ACHN (cell line): ENCODE measurements at places on chromosomes 4 and X.
A peak's percentile ranks its signal among the peaks of the same experiment; 100 is the strongest.

GRCh38 chr4:70187216-70187615 lies 8.3 kb upstream of the ODAM start:
- DNase-seq, result no peak

DNA sequence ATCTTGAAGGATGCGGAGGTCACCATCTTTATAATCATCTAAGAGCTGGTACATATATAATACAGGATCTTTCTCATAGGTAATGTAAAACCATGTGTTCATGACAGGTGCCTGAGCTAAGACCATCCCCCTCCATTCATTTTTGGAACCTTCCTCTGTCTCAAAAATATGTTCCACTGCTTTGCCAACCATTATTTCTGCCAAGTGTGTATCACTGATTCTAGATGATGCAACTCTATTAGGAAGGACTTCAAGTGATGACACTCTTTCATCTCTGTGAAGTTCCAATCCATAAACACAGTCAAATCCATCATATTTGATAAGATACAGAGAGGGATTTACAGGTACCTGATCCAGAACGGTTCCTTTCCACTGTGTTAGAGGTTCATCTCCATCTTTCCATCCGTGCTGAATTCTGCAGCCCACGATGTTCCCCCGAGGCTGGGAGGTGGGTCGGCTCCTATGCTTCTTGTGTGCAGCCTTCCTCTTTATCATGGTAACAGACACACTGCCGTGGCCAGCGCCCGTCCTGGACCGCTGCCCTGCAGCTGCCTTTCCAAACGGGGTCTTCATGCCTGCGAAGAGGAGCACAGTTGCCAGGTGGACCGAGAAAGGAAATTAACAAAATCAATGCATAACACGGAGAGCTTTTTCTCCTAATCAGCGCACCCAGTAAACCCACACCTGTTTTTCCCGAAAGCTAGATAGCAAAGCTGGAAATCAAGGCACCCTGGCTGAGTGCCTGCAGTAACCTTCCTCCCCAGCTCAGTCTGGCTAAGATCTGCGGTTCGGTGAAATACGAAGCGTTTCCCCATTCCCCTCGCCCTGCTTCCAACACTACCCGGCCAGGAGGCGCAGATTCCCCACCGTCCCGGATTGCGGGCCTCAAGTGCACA lies 718 bp downstream of the SPIN3 start:
- no peak for DNase-seq

DNA sequence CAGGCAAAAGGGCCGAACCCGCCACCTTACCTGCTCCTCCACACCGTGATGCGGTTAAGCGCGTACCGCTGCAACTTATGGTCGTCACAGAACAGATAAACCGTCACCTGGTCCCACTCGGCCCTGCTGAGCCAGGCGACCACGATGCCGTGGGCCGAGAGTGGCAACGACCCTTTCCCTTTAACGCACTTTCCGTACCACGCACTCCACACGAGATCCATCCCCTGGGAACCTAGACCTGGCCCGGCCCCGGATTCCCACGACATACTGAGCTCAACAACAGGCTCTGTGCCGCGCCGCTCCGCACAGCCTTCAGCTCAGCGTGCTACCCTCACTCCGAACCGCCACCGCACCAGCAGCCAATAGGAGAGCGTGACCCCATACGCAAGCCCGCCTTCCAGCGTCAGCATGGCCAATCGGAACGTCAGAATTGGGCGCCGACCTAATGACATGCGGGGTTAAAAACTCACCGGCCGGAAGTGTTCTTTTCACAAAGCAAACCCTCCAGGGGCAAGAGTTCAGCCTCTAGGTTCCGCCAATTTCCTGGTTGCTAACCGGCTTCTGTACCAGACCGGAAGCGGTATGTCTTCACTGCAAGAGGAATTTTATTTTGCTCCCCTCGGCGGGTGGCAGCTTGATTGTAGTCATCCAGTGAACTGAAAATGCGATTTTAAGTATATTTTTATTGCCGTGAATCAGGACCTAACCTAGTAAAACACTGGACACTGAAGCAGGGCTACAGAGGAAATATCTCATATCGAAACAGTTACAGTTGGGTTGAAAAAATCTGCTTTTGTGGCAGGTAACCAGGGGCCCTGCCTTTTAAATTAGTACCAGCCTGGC lies at the start of gene LAS1L:
Gene LAS1L (minus strand): TSS at position 338 of the 843 bp plus-strand sequence. CDS start 72 bp downstream, at position 266.
- DNase-seq, result peak; percentile 88

DNA sequence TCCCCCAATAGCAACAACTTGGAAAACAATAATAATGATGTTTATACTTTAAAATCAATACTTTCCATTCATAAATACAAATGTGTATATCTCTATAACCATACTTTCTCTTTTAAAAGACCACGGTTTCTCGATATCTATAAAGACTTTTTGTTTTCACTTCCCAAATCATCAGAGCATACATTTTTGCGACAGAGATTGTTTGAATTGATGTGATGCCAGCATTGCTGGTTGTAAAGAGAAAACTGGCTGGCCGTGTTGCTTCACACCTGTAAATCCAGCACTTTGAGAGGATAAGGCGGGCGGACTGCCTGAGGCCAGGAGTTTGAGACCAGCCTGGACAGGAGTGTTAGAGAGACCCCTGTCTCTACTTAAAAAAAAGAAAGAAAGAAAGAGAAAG lies 77.6 kb upstream of the ZNF518B start:
- no peak for DNase-seq

DNA sequence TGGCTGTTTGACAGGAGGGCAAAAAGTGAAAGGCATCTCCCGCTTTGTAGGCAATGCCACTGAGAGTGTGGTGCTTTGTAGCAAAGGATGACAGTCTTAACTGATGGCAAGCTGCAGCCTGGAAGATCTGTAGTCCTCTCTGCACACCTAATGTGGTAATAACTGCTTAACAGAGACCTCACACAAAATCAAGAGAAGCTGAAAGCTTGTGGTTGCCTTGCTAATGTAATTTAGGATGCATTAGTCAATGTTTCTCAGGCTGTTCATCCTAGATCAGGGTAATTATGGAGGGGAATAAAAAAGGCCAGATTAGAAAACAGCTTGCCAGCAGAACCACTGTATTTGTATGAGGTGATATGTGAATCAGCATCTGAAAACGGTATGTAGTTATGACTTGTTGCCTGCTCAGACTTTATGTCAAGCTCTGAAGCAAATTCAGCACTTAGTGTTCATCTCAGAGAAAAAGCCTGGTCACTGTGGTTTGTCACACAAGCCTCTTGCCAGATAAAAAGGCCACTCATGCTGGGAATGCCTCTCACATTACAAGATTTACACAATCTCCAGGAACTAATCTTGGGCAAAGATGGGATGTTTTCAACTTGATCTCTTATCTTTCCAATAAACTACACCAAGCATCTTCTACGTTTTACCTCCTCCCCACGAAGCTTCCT lies 130.8 kb downstream of the ENOX2 start:
- no peak for DNase-seq

DNA sequence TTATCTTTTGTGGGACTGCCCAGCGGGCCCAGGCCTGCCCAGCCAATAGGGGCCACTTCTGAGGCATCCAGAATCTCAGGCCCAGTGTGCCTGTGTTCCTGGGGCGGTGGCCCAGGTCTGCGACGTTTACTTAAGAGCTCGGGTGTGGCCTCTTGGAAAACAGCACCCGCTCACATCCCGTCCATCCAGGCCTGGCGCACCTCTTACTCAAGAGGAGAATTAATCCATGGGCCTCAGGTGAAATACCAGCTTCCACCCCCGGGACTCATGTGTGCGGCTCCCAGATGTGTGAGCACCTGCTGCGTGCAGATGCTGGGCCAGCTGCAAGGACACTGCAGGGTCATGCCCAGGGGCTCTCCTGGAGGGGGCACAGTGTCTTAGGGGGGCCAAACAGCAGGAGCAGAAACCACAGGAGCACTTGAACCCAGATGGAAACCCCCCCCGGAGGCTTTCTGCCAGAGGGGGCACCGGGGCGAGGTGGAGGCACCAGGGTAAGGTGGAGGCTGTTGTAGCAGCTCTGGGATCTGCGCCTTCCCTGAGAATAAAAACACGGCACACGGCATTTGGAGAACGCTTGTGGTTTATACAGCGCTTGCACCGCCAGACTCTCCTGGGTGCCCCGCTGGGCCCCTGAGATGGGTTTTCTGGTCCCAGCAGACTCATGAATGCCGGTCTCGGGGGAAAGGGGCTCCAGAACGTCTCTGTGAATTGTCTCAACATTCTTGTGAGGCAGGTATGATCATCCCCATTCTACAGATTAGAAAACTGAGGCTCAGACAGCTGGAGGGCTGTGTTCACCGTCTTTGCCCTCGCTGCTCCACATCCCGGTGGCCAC lies 2.8 kb downstream of the PSAPL1 start:
- no peak for DNase-seq

- peak; percentile 55 for DNase-seq
Measured at GRCh38 chr4:6019316-6020263, 1.4 kb upstream of the C4orf50 start.

DNA sequence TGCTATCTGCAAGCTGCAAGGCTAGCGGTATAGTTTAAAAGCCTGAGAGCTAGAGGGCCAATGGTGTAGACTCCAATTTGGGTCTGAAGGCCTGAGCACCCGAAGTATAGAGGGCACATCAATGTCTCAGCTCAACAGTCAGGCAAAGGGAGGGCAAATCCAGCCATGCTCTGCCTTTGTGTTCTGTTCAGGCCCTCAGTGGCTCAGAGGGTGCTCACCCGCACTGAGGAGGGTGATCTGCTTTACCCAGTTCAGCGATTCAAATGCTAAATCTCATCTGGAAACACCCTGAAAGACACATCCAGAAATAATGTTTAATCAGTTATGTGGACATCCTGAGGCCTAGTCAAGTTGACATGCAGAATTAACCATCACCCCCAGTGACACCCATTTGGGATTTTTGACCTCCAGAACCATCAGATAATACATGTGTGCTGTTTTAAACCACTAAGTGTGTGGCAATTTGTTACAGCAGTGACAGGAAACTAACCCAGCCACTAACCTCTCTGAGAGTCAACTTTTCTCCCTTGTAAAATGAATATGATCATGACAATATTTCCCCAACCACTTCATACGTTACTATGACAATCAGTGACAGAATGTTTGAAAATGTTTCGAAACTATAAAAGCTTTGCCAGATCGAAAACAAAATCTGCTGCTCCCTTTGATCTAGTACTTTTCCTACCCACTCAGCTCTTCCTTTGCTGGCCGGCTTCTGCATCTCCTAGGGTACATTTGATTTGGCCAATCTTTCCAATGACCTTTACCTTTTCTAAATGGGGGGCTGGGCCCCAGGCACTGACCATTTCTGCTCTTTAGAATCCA lies 8.4 kb upstream of the TBL1X start:
- no peak for DNase-seq

DNA sequence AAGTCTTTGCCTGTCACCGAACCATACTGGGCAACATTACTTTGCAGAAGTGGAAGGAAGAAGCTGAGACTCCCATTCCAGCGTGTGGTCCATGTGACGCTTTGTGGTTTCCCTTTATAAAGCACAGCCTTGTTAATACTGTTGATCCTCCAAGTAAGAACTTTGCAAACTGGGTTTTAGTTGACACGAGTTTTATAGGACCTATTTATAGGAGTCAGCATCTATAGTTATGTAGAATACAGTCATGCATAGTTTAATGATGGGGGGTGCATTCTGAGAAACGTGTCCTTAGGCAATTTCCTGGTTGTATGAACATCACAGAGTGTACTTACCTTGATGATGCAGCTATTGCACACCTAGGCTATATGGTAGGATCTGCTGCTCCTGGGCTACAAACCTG lies 1879.4 kb upstream of the TENM3 start:
- no peak for DNase-seq

DNA sequence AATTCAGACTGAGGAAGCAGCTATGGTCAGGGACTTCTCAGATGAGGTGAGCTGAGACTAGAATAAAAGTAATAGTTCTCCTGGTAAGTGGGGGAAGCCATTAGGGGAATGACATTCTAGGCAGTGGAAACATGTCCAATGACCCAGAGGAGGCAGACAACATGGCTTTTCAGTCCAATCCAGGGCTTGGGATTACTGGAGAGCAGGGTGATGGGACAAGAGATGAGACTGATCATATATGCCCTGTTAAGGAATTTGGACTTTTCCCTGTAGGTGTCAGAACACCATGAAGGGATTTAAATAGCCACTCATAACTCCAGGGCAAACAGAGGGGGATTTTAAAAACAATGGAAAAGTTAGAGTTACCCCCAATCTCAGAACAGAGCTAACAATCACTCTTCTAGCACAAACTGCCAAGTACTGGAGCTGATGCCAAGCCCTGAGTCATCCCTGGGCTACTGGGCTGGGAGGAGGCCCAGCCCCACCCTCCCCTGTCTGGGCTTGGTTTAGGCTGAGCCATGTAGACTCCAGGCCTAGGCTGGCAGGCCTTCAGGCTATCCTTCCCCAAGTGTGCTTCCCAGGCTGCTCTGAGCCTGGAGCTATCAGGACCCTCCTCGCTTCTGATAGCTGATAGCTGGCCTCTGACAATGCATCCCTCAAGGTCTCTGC lies 22.7 kb upstream of the MSN start:
- peak; percentile 63 for DNase-seq

DNA sequence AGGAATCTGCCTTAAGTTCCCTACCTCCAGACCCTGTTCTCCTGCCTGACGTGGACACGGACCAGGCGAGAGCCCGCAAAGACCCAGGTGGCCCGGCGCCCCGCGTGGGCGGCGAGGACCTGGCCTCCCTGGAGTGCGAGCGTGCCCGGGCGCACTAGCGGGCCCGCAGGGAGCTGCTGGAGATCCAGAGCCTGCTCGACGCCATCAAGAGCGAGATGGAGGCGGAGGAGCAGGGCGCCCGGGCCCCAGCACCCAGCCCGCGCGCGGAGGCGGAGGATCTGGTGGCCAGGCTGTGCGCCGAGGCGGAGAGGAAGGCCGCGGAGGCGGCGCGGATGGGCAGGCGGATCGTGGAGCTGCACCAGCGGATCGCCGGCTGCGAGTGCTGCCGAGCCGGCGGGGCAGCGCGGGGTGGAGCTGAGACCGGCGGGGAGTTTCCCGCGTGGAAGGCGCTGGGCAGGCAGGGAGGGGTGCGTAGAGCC lies 18.2 kb downstream of the MRFAP1 start:
- DNase-seq, result no peak

DNA sequence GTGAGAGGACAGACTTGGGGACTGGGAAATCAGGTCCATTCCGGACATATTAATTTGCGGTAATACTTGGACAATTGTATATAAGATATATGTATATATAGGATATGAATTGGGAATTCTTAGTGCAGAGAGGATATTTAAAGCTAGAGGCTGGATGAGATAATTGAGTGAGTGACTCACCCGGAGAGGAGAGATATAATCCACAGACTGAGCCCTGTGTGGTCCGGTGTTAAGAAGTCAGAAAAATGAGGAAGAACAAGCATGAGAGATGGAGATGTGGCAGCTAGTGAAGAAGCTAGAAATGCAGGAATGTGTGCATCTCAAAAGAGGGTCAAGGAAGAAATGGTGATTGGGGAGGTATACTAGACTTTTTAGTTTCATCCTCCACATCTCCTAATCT lies 336.2 kb downstream of the SLC7A11 start:
- DNase-seq, result no peak

- DNase-seq, result no peak
Measured at GRCh38 chr4:182969651-182970279, 52.6 kb upstream of the DCTD start.

DNA sequence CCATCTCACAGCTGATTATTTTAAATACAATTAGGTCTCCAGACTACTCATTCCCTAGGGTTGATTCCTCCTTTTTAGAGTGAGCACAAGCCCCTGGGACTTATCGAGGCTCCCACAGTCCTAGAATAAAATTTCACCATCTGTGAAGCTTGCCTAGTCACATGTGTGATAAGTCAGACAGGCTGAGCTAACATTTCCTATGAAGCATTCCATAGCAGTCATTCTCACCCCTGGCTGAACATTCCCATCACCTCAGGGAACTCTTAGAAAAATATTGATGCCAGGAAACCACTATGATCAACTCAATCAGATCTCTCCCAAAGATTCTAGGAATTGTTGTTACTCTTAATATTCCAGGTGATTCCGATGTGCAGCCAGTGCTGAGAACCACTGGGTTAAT lies 37.7 kb downstream of the ARHGEF9 start:
- DNase-seq, result peak; percentile 12
